ENCODE measurements at places on chromosomes 1 and 21. TPM values are rescaled to one million over a fixed set of nuclear protein-coding genes. Genes with fewer than 3 reads are reported as not detected.

DNA sequence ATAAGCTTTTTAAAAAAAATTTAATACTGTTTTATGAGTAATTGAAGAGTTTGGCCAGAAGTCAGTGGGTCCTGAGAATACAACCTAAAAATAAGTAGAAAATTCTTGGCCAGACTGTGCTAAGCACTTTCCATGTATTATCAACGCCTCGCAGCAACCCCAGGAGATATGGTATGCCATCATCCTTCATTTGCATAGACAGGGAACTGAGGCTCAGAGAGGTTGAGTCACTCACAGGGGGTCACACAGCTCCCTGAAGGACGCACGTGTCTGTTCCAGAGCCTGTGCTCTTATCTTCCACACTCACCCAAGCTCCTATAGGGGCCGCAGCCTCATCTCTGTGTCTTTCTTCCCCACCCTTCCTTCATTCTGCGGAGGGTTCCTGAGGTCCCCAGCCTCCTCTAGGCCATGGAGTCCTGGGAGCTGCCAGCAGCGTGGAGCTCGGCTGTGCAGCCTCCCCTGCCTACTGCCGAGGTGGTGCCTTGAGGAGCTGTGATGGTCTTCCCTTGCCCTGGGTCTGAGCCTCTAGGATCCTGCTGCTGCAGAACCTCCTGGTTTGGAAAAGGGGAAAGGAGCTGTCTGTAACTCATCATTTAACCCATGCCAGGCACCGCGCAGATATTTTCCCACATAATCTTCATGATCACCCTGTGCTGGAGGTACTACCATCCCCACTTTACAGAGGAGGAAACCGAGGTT is 30.3 kb upstream of the ECE1 start:
- no peaks in the 10 kb centered on the region for H3K27me3 ChIP-seq
- DNase-seq = no peak
- H3K4me3 ChIP-seq = no peak overlapping the region
- H3K27ac ChIP-seq = no peak overlapping the region
- no peaks in the 10 kb centered on the region for H3K36me3 ChIP-seq

The SAMD13 gene
- polyA plus RNA-seq = 0.32 TPM

- H3K36me3 ChIP-seq = no peaks in the 10 kb centered on the region
- DNase-seq = no peak
- H3K4me1 ChIP-seq = peaks cover 6% of the 10 kb centered on the region
Observed at GRCh38 chr21:28421716-28422524, 570.8 kb downstream of the LTN1 start.

DNA sequence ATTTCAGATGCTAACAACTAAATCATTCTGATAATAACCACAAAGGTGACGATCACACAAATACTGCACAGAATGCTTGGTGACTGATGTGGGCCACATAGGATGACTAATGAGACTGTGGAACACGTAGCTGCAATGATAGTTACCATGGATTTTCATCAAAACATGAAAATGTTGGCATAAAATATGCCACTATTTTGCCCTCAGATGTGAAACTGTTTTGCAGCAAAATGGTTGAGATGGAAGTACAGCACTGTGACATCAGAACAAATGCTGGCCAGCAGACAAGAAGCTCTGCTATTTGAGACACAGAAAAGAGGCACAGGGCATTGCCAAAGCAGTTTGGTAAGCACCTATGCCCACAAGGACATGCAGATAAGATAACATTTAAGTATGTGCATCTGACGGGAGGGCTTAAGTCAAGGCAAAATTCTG is 83.8 kb downstream of the NIBAN1 start:
- no peak overlapping the region for H3K4me3 ChIP-seq
- H3K4me1 ChIP-seq = peaks cover 38% of the 10 kb centered on the region
- H3K27ac ChIP-seq = no peak overlapping the region
- H3K27me3 ChIP-seq = no peaks in the 10 kb centered on the region
- no peak for DNase-seq

DNA sequence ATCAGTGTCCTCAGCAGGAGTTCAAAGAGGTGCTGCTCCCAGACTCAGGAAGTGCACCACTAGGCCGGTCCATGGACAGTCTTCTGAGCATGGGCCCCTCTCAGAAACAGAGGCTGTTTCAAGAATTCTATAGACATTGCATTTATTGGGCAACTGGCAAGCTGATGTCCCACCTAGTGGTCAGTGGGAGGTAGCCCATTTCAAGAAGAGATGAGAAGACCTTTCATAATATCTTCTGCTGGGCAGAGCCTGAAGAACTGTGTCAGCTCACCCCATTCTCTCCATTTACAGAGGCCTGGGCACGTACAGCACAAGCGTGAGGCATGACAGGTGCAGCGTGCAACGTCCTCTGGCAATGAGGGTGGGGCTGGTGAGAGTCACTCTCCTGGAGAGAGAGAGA is 216.0 kb downstream of the DYRK1A start:
- no peaks in the 10 kb centered on the region for H3K27me3 ChIP-seq
- DNase-seq = no peak
- no peaks in the 10 kb centered on the region for H3K36me3 ChIP-seq
- no peak overlapping the region for H3K27ac ChIP-seq
- no peak overlapping the region for H3K4me3 ChIP-seq
